ENCODE measurements at places on chromosomes 2 and 18.

- DNase-seq: no peak
Observed at GRCh38 chr2:105739944-105740530, 4.7 kb upstream of the NCK2 start.

DNA sequence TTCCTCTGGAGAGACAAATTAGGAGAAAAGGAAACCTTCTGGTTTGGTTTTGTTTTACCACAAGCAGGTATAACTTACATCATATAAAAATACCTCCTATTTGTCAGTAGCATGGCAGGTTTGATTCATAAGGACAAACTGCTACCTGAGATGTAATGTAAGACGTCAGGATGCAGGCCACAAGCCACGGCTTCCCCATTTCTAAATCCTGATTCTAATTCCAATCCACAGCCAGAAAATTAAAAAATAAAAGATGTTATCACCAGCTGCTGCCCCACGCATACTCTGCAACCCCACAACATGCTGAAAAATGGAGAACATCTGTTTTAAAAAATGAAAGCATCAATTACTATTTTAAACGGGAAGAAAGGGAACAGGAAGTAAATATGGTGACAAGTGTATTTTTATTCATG is 197.6 kb downstream of the BCL11A start:
- no peak for DNase-seq

DNA sequence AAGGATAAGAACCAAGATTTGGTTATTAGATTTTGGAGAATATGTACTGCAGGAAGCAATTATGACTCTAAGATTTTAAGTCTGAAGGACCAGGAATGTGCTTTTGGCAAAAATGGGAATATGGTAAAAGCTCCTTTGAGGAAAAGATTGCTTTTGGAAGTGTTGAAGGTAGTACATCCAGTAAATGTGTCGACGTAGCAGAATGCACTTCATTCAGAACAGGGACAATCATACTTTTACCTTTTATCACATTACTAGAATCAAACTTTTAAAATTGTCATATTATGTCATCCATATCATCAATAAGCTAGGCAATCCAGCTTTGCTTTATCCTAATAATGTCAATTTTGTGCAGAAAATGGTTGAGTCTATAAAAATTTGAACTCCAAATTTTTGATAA is 74.3 kb upstream of the MSTN start:
- DNase-seq: no peak

DNA sequence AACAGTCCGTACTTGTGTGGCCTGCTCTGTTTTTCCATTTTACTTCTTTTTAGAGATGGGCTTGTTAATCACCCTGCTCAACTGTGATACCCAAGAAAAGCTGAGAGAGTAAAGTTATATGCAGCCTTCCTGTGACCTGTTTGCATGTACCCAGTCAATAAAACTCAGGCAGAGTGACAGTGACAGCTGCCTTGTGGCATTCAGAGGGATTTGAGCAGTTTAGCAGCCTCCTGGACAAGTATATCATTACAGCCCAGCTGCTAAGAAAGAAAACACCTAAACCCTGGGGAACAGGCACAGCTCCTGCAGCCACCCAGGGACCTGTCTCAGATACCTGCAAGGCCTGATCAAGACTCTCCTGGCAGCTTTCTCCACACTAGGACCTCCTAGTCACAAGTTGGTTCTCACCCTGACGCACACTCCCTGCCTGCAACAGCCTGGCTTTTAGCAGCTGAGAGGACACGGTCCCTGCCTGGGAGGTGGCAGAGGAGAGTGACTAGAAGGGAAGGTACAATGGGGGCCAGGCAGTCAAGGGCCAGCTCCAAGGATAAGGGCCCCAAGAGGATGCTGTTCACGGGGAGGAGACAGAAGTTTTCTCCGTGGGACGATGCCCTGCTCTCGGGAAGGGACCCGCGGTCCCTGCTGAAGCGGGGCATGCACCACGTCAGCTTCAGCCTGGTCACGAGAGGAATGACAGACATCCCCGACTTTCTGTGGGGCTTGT is at the start of gene LRRC30:
Gene LRRC30 (plus strand): TSS at position 464 of the 724 bp plus-strand sequence. CDS start 50 bp downstream, at position 514.
- no peak for DNase-seq

GRCh38 chr2:174300114-174300513 is 34.6 kb upstream of the SP9 start:
- no peak for DNase-seq
